Vagina (tissue), 2 donors: ENCODE measurements at places on chromosomes 13 and 19.

DNA sequence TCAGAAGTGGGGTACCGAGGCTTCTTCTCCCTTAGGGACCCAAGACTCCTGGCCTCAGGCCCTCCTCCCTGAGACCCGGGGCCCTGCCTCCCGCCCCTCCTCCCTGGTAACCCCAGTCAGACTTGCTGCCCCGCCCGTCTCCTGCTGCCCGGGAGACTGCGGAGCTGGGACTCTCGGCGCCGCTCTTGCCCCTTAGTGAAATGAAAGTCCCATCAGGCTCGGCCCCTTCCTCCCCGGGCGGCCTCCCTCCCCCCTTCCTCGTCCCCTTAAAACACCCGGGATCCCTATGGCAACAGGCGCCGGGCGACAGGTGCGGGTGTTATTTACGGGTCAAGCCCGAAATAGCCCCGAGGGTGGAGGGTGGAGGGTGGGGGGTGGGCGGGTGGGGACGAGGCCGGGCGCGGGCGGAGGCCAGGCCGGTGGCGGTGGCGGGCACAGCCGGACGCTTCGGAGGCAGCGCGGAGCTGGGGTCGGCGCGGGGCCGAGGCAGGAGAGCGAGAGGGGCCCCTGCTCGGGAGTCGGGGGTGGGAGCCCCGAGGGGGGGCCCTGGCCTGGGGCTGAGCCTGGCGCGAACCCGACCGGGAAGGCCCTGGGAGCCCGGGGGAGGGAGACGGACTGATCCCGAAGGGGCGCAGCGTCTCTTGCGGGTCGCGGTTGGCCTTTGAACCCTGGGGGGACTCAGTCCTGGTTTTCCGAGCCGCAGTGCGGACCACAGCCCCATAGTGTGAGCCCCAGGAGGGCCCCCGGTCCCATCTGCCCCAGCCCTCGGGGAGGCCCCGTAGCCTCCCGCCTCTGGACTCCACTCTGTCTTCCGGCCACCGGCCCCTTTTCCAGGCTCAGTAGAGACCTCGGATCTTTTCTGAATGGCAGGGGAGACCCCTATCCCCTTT is at the start of gene CACNG6:
CACNG6 (plus strand) TSS at position 414 of the 890 bp plus-strand sequence. CDS start 1,241 bp downstream, outside the sequence.
- no peak for DNase-seq
- H3K36me3 ChIP-seq, result no peaks in the 10 kb centered on the region
- peaks cover 12% of the 10 kb centered on the region for H3K4me1 ChIP-seq
- H3K27me3 ChIP-seq, result peaks cover 21% of the 10 kb centered on the region
- H3K4me3 ChIP-seq, result peak within 1 kb of the TSS; percentile 8
- H3K27ac ChIP-seq, result no peak within 1 kb of the TSS

DNA sequence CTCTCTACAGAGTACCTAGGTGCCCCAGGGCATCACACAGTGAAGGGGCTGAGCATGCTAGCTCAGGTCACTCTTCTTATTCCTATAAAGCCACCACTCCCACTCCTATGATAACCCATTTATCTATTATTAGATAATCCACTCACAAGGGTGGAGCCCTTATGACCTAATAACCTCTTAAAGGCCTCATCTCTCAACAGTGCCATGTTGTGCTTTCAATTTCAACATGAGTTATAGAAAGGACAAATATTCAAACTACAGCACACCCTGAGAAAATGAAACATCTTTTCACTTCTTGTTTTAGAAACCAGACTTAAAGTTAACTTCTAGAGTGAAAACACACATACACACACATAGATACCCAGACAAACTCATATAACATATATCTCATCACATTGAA is 1494.9 kb upstream of the MIR17HG start:
- no peak overlapping the region for H3K4me3 ChIP-seq
- H3K36me3 ChIP-seq, result no peaks in the 10 kb centered on the region
- H3K4me1 ChIP-seq, result no peaks in the 10 kb centered on the region

GRCh38 chr19:34430738-34431625 is 2.8 kb downstream of the UBA2 start:
- H3K27ac ChIP-seq, result peak overlapping the region; percentile 88
- no peaks in the 10 kb centered on the region for H3K27me3 ChIP-seq
- no peak overlapping the region for H3K4me3 ChIP-seq
- peaks cover 51% of the 10 kb centered on the region for H3K4me1 ChIP-seq

GRCh38 chr13:52348983-52349780 is 56.8 kb downstream of the THSD1 start:
- H3K36me3 ChIP-seq, result no peaks in the 10 kb centered on the region
- no peak overlapping the region for H3K27ac ChIP-seq
- no peak for DNase-seq
- no peaks in the 10 kb centered on the region for H3K4me1 ChIP-seq
- no peak overlapping the region for H3K4me3 ChIP-seq

- no peak overlapping the region for H3K27ac ChIP-seq
- no peak for DNase-seq
- H3K4me1 ChIP-seq, result no peaks in the 10 kb centered on the region
- no peaks in the 10 kb centered on the region for H3K27me3 ChIP-seq
- no peak overlapping the region for H3K4me3 ChIP-seq
- H3K36me3 ChIP-seq, result no peaks in the 10 kb centered on the region
These were observed 8.1 kb upstream of the ERICH6B start for GRCh38 chr13:45623516-45624090.

- peaks cover 34% of the 10 kb centered on the region for H3K4me1 ChIP-seq
- no peaks in the 10 kb centered on the region for H3K27me3 ChIP-seq
- peak overlapping the region; percentile 92 for H3K4me3 ChIP-seq
- peak overlapping the region; percentile 96 for H3K27ac ChIP-seq
- H3K36me3 ChIP-seq, result peaks cover 14% of the 10 kb centered on the region
- DNase-seq, result peak; percentile 94
These were observed 3.0 kb downstream of the PRKD2 start for GRCh38 chr19:46713781-46714443.

DNA sequence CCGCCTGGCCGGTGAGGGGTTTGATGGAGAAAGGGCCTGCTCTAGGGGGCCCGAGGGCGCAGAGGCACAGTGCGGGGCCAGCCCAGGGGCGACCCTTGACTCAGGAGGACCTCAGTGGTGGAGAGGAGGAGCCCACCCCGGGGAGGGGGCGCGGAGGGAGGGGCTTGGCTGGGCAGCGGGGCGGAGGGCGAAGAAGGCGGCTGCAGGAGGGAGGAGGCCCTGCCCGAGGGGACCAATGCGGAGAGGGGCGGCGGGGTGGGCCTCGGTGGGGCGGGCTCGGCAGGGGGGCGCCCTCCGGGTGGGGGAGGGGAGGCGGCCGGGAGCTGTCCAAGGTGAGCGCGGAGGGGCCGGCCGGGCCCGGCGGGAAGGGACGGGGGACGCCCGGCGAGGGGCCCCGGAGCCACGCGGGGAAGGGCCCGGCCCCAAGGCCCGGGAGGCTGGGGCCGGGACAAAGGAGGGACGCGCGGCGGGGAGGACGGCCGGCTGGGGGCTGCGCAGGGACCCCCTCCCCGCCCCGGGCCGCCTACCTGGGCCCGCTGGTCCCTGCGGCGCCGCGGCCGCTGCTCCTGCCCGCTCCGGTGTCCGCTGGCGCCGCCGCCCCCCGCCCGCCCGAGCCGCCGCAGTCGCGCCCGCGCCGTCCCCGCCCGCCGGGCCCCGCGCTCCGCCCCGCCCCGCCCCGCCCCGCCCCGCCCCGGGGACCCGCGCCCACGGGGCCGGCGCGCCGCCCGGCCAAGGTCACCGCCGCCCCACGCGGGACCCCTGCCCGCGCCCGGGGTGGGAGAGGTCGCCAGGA is at the start of gene DIRAS1:
DIRAS1 (minus strand) TSS at position 596 of the 793 bp plus-strand sequence. CDS start 3,566 bp downstream, outside the sequence.
- no peak for DNase-seq
- no peaks in the 10 kb centered on the region for H3K36me3 ChIP-seq
- peak within 1 kb of the TSS; percentile 44 for H3K4me3 ChIP-seq
- peak within 1 kb of the TSS; percentile 45 for H3K27ac ChIP-seq
- H3K27me3 ChIP-seq, result no peaks in the 10 kb centered on the region

GRCh38 chr13:109737606-109738005 is 48.8 kb downstream of the IRS2 start:
- no peak overlapping the region for H3K27ac ChIP-seq
- DNase-seq, result peak; percentile 49
- H3K4me1 ChIP-seq, result no peaks in the 10 kb centered on the region
- H3K36me3 ChIP-seq, result no peaks in the 10 kb centered on the region

DNA sequence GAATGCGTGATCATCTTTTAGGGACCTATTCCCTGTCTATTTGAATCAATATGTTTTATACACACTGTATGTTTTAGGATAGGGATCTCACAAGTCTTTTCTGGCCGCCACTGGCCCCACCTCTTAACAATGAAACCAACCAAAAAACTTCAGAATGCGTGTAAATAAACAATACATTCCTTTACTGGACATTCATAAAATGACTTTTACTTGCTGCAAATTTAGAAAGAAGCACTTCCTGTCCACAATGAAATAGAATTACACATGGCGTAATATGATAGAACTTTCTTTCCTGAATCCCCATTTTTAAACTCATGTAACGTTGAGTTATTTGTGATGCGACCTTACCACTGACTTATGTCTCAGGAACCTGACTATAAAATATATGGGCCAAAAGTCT is 233.6 kb downstream of the SLITRK6 start:
- H3K4me1 ChIP-seq, result no peaks in the 10 kb centered on the region
- no peaks in the 10 kb centered on the region for H3K36me3 ChIP-seq
- DNase-seq, result no peak

GRCh38 chr13:108561149-108561548 is 68.3 kb upstream of the MYO16 start:
- H3K36me3 ChIP-seq, result no peaks in the 10 kb centered on the region
- H3K27ac ChIP-seq, result no peak overlapping the region
- no peak overlapping the region for H3K4me3 ChIP-seq

DNA sequence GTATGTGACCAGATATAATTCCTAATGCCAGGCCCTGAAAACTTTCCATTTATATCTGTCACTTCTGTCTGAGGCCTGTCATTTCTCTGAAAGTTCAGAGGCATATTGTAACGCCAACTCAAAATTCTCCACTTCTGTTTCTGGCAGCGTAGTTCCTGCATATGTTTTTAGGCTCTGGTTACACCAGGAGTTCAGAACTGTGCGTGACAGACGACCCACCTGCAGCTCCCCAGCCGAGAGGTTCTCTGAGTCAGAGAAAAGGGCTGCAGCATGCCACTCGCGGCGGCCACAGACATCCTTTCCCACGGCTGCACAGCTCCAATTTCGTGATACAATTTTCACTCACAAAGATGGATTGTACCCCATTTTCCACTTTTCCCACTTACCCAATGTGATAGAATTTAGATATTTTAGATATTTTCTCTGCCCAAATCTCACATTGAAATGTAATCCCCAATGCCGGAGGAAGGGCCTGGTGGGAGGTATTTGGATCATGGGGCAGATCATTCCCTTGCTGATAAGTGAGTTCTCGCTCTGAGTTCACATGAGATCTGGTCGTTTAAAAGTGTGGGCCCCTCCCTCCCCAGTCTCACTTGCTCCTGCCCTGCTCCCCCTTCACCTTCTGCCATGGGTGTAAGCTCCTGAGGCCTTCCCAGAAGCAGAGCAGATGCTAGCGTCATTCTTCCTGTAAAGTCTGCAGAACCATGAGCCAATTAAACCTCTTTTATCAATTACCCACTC is 308.1 kb downstream of the LIG4 start:
- no peaks in the 10 kb centered on the region for H3K36me3 ChIP-seq
- no peak for DNase-seq
- no peaks in the 10 kb centered on the region for H3K4me1 ChIP-seq
- no peak overlapping the region for H3K4me3 ChIP-seq
- H3K27me3 ChIP-seq, result no peaks in the 10 kb centered on the region
- H3K27ac ChIP-seq, result no peak overlapping the region

- H3K27me3 ChIP-seq, result no peaks in the 10 kb centered on the region
- peak overlapping the region; percentile 87 for H3K27ac ChIP-seq
- no peak for DNase-seq
- H3K4me3 ChIP-seq, result peak overlapping the region; percentile 89
- peaks cover 26% of the 10 kb centered on the region for H3K4me1 ChIP-seq
These were observed 306 bp downstream of the ZNF540 start for GRCh38 chr19:37594982-37595382.

DNA sequence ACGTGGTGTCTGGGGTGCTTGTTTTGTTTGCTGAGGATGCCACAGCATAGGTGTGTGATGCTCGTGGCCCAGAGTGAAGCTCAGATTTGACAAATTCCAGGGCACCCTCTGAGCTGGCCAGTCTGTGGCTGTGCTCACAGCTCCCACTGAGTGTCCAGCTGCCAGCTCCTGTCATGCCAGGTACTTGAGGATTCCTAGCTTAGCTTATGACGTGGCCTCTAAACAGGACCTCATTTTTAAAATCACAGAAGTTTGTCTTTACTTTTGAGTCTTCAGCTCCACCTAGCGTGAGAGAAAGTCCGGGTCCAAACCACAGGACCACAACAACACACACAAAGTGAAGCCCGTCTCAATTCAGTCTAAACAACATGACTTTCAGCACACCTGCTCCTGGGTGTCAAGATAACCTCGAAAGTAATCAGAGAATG is 117.3 kb downstream of the RAB20 start:
- H3K27ac ChIP-seq, result no peak overlapping the region
- no peaks in the 10 kb centered on the region for H3K4me1 ChIP-seq
- H3K4me3 ChIP-seq, result no peak overlapping the region
- no peaks in the 10 kb centered on the region for H3K27me3 ChIP-seq
- H3K36me3 ChIP-seq, result no peaks in the 10 kb centered on the region
- no peak for DNase-seq

DNA sequence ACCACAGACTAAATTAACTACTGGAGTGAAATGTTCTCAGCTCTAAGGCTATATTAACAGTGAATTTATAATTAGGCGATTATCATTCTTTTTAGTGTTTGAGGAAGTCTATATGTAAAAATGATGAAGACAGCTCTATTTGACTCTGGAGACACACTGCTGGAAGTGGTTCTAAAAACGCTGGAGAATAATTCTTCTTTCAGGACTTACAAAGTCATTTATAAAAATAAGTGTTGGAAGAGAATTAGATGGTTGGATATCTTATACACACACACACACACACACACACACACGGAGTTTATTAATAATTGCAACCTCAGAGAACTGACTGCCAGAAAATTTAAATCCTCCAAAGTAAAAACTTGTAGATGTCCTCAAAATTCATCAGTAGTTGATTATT is 1171.3 kb downstream of the EFNB2 start:
- no peaks in the 10 kb centered on the region for H3K36me3 ChIP-seq
- no peaks in the 10 kb centered on the region for H3K27me3 ChIP-seq
- H3K4me3 ChIP-seq, result no peak overlapping the region
- H3K27ac ChIP-seq, result no peak overlapping the region
- DNase-seq, result no peak
- H3K4me1 ChIP-seq, result no peaks in the 10 kb centered on the region

DNA sequence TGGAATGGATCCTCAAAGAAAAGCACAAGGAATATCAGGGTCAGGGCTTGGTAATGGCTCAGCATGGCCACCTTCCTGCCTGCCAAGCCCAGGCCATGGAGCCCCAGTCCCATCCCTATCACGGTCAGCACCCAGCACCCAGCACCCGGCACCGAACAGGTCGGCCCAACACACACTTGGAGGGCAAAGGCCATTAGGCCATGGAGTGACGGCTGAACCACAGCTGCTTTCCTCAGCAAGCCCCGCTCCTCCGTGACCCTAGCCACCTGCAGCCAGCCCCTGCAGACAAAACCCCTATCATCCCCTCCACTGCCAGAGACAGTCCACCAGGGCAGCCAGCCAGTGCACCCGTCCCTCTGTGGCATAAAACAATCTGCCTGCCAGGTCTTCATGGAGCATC is 20.6 kb downstream of the PEPD start:
- H3K4me1 ChIP-seq, result no peaks in the 10 kb centered on the region
- no peak overlapping the region for H3K27ac ChIP-seq
- no peak overlapping the region for H3K4me3 ChIP-seq
- H3K36me3 ChIP-seq, result no peaks in the 10 kb centered on the region
- no peaks in the 10 kb centered on the region for H3K27me3 ChIP-seq

- no peak for DNase-seq
- H3K27me3 ChIP-seq, result no peaks in the 10 kb centered on the region
- no peak overlapping the region for H3K4me3 ChIP-seq
- no peaks in the 10 kb centered on the region for H3K4me1 ChIP-seq
These were observed 9.6 kb downstream of the LEUTX start for GRCh38 chr19:39788244-39788643.

GRCh38 chr13:111283991-111284390 is 36.5 kb upstream of the TEX29 start:
- no peaks in the 10 kb centered on the region for H3K27me3 ChIP-seq
- H3K27ac ChIP-seq, result no peak overlapping the region
- no peak overlapping the region for H3K4me3 ChIP-seq
- no peak for DNase-seq
